ENCODE measurements at places on chromosomes 2 and 18. TPM values are rescaled to one million over a fixed set of nuclear protein-coding genes. Genes with fewer than 3 reads are reported as not detected.

PDE1A gene
- total RNA-seq: not detected

ACTG2 gene
- not detected for total RNA-seq

GPR17 gene
- not detected for total RNA-seq

TMEM127 gene
- total RNA-seq: 44.0 TPM

TUBA3E gene
- total RNA-seq: not detected

SERPINE2 gene
- 7.4 TPM for total RNA-seq

ANKRD62 gene
- total RNA-seq: not detected

EGR4 gene
- not detected for total RNA-seq

RIOK3 gene
- 74.8 TPM for total RNA-seq

- no peak for DNase-seq
Measured at GRCh38 chr2:125679903-125680302, 976.1 kb upstream of the GYPC start.

GRCh38 chr2:45925026-45925425 lies 273.6 kb downstream of the PRKCE start:
- no peak for DNase-seq

- no peak for DNase-seq
Measured at GRCh38 chr2:14626873-14627272, 5.6 kb upstream of the LRATD1 start.

GRCh38 chr2:45778720-45779171 lies 127.3 kb downstream of the PRKCE start:
- peak; percentile 66 for DNase-seq

GRCh38 chr2:37180006-37180639 lies 8.3 kb downstream of the SULT6B1 start:
- no peak for DNase-seq

- no peak for DNase-seq
Measured at GRCh38 chr2:8234757-8235374, 447.0 kb upstream of the ID2 start.

- DNase-seq: no peak
Measured at GRCh38 chr2:231960810-231961348, 634 bp upstream of the DIS3L2 start.

- no peak for DNase-seq
Measured at GRCh38 chr2:106734165-106734564, 151.8 kb downstream of the ST6GAL2 start.

DNA sequence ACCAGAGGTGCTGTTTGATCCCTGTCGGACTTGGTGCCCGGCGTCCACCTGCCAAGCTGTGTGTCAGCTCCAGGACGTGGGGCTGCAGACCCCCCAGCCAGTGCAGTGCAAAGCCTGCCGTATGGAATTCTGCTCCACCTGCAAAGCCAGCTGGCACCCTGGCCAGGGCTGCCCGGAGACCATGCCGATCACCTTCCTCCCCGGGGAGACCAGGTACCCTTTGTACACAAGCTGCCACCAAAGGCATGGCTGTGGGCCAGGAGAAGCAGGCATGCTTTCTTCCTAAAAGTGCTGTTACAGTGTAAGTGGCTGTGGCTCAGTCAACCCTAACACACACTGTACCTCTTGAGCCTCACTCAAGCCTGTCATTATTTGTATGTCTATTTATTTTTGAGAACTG lies 103.3 kb downstream of the RNF144A start:
- DNase-seq: no peak

- DNase-seq: no peak
Measured at GRCh38 chr2:85921659-85922058, 32.9 kb upstream of the ST3GAL5 start.

DNA sequence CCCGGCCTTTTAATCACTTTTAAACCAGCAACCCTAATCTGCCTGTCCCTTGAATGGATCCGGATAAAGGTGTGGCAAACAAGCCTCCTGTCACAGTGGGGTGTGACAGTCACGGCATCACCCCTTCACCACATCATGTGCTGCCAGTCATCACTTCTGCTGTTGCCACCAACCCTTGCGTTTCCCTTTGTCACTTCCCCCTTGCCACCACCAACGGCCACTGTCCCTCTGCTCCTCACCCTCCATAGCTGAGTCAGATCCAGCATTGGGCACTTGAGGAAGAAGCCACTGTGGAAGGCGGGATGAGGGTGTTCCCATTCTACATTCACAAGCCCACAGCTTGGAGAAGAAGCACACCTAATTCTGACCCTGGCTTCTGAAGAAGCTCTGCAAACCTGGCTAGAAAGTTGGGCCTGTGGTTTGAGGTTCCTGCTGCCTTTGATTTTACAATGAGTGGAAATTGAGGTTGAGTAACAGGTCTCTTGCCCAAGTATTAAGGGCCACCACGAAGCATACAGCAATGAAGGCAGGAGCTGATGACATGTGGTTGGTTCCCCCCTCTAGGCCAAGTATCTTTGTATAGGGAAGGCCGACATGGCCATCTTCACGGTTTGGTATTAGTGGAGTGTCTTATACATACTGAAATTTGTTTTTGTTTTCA lies 22.9 kb upstream of the DARS1 start:
- peak; percentile 90 for DNase-seq

GRCh38 chr2:11414372-11415124 lies 51.4 kb downstream of the E2F6 start:
- no peak for DNase-seq

GRCh38 chr18:70260683-70261082 lies 28.2 kb upstream of the SOCS6 start:
- no peak for DNase-seq

GRCh38 chr2:12300927-12301326 lies 415.8 kb upstream of the TRIB2 start:
- no peak for DNase-seq

DNA sequence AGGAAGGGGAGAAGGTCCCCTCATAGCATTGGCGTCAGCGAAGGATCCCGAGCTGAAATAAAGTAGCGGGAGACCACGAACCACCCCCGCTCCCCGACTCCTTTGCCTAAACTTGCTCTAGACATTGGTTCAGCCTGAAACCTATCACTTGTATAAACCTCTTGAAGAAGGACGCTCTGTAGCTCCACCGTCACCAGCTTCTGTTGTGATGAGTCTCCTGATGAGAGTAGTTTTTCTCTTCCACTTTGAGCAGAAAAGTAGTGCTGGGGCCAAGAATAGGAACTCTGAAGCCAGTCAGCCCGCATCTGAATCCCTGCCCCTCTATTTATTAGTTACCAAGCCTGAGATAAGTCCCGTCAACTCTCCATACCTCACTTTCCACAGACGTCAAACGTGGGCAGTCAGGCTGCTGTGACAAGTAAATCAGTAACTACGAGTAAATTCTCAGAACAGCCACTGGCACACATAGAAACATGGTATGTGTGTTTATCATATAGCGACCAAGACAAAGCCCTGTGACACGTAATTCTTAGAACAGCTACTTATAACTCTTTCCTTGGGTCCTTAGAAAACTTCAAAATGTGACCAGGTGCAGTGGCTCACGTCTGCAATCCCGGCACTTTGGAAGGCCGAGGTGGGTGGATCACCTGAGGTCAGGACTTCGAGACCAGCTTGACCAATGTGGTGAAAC lies 61.7 kb downstream of the CD226 start:
- DNase-seq: peak; percentile 71

DNA sequence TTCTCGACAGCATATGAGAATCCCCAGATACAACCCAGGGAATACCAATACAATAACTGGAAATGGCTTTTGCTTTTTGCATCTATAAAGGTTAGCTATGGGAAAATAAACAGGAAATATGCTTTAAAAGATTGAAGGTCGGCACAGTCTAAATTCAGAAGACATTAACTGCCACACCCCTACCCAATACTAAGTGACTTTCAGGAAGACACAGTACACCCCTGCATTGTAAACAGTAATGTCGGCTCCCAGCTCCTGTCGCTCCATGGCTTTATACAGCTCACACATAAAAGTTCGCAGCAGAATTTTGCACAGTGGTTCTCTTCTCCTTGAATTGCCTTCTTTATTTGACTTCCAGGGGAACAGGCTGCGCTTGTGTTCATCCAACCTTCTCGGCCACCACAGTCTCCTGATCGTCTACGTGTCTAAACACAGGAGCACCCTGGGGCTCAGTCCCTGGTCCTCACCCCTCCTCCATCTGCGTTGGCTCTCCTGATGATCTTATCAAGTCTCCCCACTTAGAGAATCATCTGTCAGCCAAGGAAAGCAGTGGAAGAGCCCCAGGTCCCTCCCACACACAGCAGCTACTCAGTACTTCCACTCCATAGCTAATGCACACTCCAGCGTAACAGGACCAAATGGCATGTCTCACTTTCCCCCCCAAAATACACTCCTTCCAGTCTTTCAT lies 22.7 kb downstream of the CYB5A start:
- DNase-seq: no peak

GRCh38 chr18:8937160-8938094 lies 165.1 kb upstream of the NDUFV2 start:
- DNase-seq: no peak

DNA sequence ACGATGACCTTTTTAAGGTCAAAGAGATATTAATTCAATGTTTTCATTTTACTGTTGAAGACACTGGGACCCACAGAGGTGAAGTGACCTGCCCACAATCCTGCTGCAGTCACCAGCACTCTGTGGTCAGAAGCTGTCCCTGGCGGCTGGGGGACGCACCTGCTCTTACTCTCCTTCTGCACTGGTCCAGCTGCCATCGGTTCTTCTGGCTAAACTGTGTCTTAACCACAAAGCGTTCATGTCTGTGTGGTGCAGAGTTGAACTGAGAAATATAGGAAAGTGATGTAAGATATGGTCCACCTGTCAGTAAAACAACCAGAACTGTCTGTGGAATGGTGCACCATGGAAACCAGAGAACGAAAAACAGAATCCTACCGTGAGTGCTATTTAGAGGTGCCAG lies 44.9 kb upstream of the SMIM21 start:
- no peak for DNase-seq
